ENCODE measurements at places on chromosomes 6 and 20. TPM values are rescaled to one million over a fixed set of nuclear protein-coding genes. Genes with fewer than 3 reads are reported as not detected.

- DNase-seq = no peak
Measured at GRCh38 chr6:114997813-114998292, 655.0 kb upstream of the HS3ST5 start.

DNA sequence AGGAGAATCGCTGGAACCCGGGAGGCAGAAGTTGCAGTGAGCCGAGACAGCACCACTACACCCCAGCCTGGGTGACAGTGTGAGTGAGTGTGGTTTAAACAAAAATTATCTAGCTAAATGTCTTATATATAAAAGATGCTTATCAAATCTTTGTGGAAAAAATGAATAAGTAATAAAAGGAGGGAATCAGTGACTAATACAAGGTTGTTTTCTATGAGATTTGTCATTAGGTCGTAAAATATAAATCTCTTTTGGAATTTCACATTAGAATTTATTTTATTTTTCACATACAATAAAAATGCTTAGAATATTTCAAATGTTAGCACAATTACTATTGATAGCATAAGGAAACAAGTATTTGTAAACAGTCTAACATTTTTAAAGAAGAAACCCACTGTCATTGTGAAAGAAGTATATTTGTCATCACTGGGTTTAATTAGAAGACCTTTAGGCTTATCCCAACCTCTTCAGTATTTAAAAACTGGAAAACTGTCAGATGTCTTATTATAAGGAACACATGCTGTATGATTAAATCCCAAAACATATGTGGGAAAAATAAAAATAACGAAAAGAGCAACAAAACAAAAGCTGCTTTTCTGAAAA, 47.1 kb downstream of the ASCC3 start:
- no peak for DNase-seq

- no peak for DNase-seq
Measured at GRCh38 chr20:44357020-44357419, 1.5 kb downstream of the HNF4A start.

GRCh38 chr20:44970243-44970757, 4.0 kb downstream of the STK4 start:
- no peak for DNase-seq

DNA sequence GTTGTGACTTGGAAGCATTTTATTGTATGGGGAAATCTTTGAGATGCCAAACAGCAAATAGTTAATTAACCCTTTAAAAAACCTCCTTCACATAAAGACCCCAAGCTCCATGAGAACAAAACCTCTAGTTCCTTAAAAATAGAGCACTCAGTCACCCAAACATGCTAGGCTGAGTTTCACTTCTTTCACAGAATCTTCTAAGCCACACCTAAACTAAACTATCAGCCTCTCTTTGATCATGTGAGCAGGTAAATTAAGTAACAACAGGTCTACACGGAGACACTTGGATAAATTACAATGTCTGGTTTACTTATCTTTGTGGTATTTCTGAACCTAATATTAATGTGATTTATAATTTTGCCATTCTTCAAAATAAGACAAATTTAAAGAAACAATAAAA, 205.2 kb upstream of the MARCKS start:
- no peak for DNase-seq

DNA sequence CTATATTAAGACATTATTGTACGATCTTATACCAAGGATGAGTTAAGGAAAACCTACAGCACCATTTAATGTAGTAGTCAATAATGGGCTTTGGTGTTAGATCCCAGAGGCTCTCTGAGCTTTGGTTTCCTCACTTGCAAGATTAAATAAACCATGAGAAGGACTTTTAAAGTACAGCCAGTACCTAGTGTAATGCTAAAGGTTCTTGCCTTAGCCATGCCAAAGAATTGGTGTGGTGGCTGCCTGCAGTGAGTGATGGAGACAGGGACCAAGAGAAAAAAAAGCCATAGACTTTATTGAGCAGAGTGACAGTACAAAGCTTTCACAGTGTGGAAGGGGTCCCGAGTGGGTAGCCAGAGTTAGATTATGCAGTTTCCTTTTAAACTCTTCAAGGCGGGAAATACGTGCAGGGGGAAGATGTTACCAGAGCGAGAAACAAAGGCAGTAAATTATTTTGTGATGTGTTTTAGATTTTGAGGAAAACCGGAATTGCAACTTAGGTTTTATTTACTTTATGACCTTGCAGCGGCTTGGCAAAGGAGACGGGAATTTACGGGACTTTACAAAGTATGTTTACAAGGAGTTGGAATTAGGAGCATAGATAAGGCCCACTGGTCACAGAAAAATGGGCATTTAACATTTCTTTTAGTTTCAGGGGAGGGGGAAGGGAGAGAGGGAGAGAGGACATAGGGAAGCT, 100.4 kb downstream of the MYO6 start:
- DNase-seq = no peak

DNA sequence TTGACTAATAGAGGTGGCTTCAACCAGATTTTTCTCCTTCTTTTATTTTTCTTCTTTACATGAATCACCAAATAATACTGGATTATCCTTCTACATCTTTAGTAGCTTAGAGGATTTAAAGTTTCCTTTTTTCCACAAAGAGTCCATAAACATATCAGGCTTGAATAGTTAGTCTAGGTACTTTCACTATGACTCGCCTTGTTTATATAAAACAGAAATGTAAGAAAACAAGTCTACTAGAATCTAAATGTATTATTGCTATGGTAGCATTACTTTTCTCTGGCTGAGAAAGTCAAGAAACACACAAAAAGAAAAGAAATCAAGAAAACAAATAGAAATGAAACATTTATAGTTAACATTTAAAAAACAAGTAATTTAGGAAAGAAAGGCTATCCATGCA, 215.2 kb downstream of the PTPRK start:
- no peak for DNase-seq

Gene DNAH8
- not detected for total RNA-seq

Gene LGSN
- total RNA-seq = not detected

Gene NEDD9
- 53.5 TPM for total RNA-seq

Measured in kidney epithelial cell (primary cell).